ENCODE measurements at places on chromosomes 7 and 10. TPM values are rescaled to one million over a fixed set of nuclear protein-coding genes. Genes with fewer than 3 reads are reported as not detected.

DNA sequence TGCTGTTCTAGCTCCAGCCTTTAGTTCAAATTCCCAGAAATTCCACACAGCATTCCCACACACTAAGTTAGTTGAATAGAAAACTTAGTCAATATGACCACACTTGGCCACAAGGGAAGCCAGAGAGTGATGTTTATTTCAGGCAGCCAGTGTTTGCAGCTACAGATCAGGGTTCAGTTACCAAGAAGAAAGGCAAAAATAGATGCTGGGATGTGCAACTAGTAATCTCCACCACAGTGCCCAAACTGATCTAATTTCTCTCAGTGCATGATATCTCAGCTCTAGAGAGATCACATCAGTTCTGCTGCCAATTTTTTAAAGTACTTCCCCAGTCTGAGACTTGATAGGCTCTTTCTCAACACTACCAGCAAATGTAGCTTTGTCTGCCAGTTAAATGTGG is 17.6 kb downstream of the SLF2 start:
- no peak overlapping the region for H3K27ac ChIP-seq
- DNase-seq: no peak
- H3K4me1 ChIP-seq: 0 out of 2 replicates have a peak, but pooled peaks cover 3% of the 10 kb centered on the region
- no peak overlapping the region for H3K4me3 ChIP-seq
- no peaks in the 10 kb centered on the region for H3K27me3 ChIP-seq
- H3K36me3 ChIP-seq: 0 out of 2 replicates have a peak, but pooled peaks cover 1% of the 10 kb centered on the region

DNA sequence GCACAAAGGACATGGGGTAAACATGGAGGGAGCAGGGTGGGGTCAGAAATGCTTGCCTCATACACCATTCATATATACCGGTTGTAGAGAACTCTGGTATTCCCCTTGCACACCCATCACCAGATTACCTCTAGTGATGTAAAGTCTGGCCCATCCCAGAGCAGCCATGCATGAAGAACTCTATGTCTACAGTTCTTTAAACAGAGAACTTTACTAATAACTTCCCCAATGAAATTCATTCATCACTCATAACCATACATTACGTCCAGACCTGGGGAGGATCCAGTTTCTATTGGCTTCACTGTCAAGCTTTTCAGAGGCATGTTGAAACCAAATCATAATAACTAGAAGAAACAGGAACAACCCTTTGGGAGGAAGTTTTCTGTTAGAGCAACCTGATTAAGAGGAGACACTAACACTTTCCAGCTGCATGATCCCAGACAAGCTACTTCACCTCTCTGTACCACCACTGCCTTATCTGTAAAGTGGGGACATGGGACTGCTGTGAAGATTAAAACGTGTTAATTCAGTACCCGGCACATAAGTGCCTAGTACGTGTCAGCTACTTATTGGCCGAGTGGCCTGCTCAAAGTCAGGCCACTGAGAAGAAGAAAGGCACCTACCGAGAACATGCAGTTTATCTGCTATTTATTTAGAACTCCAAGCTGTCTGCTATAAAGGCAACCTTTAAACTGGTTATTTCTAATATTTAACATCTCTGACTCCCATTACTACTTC is 59.7 kb downstream of the IGF2BP3 start:
- no peak overlapping the region for H3K27ac ChIP-seq
- H3K4me3 ChIP-seq: no peak overlapping the region
- H3K36me3 ChIP-seq: peaks cover 1% of the 10 kb centered on the region
- no peaks in the 10 kb centered on the region for H3K27me3 ChIP-seq

DNA sequence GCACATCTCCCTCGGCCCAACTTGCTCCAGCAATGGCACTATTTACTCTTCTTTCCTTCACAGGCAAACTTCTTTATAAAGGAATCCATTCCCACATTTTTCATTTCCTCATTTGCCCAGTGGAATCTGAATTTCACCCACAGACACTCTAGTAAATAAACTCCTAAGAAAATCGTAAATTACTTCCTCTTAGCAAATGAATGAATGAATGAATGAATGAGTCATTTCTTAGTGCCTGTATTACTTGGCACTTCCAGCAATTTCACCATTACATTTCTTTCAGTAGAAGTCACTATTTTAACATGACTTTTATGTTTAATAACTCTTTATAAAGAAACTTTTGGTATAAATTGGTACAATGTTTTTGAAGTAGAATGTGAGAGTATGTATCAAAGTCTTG is 55.7 kb downstream of the DDC start:
- peaks cover 8% of the 10 kb centered on the region for H3K4me1 ChIP-seq
- no peak overlapping the region for H3K4me3 ChIP-seq
- no peak for DNase-seq
- H3K36me3 ChIP-seq: no peaks in the 10 kb centered on the region
- no peak overlapping the region for H3K27ac ChIP-seq
- H3K27me3 ChIP-seq: no peaks in the 10 kb centered on the region

- H3K4me1 ChIP-seq: no peaks in the 10 kb centered on the region
- no peaks in the 10 kb centered on the region for H3K27me3 ChIP-seq
- no peak overlapping the region for H3K4me3 ChIP-seq
- H3K36me3 ChIP-seq: no peaks in the 10 kb centered on the region
Observed at GRCh38 chr10:51852297-51852696, 152.9 kb upstream of the CSTF2T start.

DNA sequence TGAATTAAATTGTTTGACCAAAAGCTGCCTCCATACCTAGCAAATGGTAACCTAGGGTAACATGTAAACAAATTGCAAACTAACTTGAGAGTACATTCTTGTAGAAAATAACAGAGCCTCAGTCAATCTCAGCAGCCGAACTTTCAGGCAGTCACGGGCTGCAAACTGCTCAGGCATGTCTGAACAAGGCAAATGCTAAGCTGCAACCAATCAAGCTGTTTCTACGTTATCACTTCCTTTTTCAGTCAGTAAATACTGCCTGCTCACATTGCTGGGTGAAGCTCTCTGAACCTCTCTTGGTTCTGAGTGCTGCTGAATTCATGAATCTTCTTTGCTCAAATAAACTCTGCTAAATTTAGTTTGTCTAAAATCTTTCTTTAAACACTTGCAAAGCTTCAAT is 1212.4 kb downstream of the SORCS1 start:
- no peak overlapping the region for H3K27ac ChIP-seq
- H3K36me3 ChIP-seq: no peaks in the 10 kb centered on the region
- DNase-seq: peak; percentile 4
- no peaks in the 10 kb centered on the region for H3K4me1 ChIP-seq

DNA sequence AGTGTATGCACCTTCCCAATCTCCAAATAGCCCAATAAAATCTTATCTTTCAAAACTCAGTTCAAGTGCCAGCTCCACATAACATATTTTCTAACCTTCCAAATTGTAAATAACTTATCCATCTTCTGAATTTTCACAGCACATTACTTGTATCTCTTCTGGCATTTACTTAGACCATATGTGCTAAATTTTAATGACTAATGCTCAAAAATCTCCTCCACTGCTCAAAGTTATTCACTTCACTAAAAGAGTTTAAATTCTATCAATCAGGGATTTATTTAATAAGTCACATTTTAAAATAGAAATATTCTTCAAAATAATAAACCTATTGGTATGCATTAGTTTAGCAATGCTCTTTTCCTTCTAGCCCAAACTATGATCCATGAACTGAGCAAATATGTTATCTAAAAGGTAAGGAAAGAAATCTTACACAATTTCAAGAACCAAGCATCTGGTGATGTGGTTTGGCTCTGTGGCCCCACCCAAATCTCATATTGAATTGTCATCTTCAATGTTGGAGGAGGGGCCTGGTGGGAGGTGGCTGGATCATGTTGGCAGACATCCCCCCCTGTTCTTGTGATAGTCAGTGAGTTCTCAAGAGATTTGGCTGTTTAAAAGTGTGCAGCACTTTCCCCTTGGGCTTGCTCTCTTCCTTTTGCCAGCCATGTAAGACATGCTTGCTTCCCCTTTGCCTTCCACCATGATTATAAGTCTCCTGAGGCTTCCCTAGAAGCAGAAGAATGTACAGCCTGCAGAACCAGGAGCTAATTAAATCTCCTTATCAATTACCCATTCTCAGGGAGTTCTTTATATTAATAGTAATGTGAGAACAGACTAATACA is 28.1 kb upstream of the GPR22 start:
- no peaks in the 10 kb centered on the region for H3K27me3 ChIP-seq
- H3K4me1 ChIP-seq: no peaks in the 10 kb centered on the region
- no peak overlapping the region for H3K4me3 ChIP-seq

GRCh38 chr7:155802906-155803417 is 9.3 kb downstream of the SHH start:
- no peak overlapping the region for H3K27ac ChIP-seq
- no peak for DNase-seq
- no peaks in the 10 kb centered on the region for H3K27me3 ChIP-seq
- H3K36me3 ChIP-seq: no peaks in the 10 kb centered on the region
- H3K4me3 ChIP-seq: no peak overlapping the region

DNA sequence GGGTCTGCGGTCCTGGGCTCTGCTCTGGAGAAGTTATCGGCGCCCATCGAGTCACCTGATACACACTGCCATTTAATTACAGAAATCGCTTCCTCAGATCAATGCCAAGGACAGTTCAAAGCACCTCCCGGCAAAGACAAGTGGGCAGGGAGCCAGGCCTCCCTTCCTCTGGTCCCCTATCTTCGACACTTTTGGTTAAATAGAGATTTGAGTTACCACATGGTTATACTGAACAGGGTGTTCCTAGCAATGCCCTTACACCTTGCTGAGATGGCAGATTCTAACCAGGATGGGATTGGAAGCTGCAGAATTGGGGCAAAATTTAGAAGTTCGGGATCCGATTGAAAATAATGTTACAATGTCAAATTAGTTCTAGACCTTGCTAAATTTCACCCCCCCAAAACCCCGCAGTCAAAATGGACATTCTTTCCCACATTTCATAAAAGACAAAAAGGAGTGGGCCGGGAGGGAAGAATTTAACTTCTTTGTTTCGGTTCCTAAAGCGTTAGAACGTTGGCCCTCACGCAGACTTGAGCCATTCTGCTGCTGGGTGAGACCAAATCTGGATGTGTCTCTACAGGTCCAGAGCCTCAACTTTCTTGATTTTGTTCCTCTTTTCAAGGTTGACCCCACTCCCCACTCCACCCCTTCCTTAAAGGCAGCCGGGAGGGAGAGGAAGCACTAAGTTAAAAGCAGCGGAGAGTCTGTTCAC is 2.2 kb upstream of the DLX5 start:
- no peaks in the 10 kb centered on the region for H3K27me3 ChIP-seq
- H3K36me3 ChIP-seq: no peaks in the 10 kb centered on the region
- no peak overlapping the region for H3K4me3 ChIP-seq
- no peaks in the 10 kb centered on the region for H3K4me1 ChIP-seq

The ZFAND4 gene
- 8.8 TPM for total RNA-seq

DNA sequence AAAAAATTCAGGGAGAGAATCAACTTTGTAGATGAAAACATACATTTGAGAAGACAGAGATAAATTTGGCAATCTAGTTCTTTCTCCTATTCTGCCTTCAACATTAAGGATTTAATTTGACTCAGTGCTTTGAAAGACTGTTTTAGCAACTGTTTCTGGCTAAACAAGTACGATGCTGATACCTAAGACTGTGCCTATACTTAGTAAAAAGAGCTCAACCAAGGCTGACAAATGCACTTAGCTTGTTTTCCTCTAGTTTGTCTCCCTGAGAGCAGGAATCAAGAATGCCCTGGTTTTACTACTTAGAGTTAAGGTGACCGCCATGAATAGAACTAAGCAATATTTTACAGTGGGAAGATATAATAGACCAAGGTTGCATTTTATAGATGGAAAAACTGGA is 49.5 kb downstream of the NRP1 start:
- H3K4me1 ChIP-seq: peaks cover 29% of the 10 kb centered on the region
- H3K27me3 ChIP-seq: no peaks in the 10 kb centered on the region
- no peak for DNase-seq
- no peak overlapping the region for H3K27ac ChIP-seq
- H3K36me3 ChIP-seq: no peaks in the 10 kb centered on the region

DNA sequence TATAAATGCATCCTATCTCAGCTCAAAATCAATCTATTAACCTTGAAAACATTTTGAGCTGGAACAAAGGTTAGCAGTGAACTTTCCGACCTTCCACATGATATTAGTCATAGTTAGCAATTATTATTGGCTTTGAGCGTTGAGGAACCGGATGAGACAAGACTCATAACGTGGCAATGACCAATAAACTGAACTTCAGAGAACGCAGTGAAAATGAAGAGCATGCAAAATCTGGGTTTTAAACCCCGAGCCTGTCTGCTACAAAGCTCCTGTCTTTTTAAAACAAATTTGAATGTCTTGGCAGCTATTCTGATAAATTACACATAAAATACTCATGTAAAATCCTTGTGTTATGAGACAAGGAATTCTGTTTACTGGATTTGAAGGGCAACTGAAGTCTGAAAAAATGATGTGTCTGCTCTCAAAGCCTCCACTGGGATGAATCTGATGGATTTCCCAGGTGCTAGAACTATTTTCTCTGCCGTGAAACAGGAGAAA is 74.7 kb upstream of the ITGB1 start:
- no peak overlapping the region for H3K27ac ChIP-seq
- no peaks in the 10 kb centered on the region for H3K4me1 ChIP-seq
- no peaks in the 10 kb centered on the region for H3K36me3 ChIP-seq
- no peak for DNase-seq
- H3K4me3 ChIP-seq: no peak overlapping the region

GRCh38 chr10:44960088-44960460 is 472 bp downstream of the RASSF4 start:
- H3K4me3 ChIP-seq: peak overlapping the region; percentile 82
- peaks cover 47% of the 10 kb centered on the region for H3K4me1 ChIP-seq
- H3K36me3 ChIP-seq: 0 out of 2 replicates have a peak, but pooled peaks cover 2% of the 10 kb centered on the region
- no peaks in the 10 kb centered on the region for H3K27me3 ChIP-seq
- no peak for DNase-seq
